ENCODE measurements at places on chromosomes 4 and X.

DNA sequence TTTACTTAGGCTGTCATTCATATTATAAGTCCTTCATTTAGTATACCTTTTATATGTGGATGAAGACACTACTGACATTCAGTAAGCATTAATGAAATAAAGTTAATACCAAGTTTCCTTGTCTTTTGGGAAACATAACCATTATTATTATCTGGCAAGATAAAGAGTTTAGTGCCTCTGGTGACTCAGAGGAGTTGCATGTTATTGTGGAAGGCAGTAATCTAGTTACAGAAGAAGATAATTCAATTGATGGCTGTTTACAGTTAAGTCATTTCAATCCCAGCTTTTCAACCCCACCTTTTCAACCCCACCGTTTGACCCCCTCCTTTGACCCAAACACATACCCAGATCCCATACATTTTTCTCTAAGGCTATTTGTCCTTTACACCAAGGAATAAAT, 143.8 kb downstream of the FANCB start:
- DNase-seq, result no peak

DNA sequence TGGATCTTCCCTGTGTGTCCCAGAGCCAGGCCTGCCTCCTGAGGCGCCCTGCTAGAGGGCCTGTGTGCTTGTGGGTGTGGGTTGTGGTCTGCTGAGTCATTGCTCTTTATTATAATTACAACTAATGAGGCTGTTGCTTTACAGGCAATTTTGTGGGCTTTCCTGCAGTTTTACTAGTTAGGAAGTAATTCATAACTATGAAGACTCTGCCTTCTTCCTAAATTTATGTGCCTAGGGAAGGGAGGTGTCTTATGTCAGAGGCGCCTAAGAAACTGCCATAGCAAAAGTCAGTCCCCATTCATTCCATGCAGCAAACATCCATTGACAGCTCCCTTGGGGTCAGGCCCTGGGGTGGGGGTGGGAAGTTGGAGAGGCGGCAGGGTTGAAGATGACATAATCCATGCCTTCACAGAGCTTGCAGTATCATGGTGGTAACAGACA, 359.2 kb downstream of the IDS start:
- no peak for DNase-seq

DNA sequence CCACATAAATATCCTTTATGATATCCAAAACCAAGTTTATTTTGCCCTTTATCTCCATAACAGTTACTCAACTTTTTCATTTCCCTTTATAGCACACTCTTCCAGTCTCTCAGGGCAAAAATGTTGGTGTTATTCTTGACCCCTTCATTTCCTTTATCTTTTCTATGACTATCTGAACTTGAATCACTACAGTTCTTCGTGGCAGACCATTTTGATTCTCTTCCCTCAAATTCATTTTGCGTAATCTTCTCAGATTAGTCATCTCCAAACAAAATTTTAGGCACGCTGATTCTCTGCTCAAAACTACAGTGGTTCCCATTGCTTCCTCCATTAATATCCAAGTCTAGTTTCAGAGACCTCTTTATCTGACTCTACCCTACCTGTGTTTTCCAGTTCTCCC, 26.1 kb downstream of the RUFY3 start:
- DNase-seq, result no peak

DNA sequence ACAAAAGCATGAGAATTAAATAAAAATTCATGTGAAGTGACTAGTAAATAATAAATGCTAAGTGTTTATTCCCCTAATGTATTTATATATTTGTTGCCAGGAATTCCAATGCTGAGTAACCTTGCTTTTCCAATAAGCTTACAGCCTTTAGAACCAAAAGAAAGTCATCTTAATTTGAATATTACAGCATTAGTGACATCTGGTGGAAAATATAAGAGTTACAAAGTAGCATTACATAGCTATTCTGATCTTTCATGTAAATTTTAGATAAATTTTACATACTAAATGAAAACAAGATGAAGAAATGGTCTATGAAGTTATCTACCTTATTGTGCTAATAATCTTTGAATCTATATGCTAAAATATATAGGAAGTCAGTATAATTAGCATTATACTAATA, 10.4 kb downstream of the MAD2L1 start:
- DNase-seq, result no peak

DNA sequence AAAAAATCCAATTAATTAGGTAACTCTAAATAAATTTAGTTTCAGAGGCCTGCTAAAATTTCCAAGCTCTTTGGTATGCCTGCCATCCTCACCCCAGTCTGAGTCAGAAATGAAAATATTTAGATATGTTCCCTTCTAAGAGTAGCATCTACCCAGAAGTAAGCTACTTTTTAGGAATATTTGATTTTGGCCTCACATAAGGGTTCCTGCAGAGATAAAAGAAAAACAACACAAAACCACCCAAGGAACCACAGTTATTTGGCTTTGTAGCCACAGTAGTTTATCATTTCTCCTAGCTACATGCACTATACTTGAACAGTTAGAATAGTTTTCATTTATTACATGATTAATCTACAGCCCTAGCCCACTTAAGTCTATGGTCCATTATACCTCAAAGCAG, 192.6 kb upstream of the FAM241A start:
- DNase-seq, result no peak

DNA sequence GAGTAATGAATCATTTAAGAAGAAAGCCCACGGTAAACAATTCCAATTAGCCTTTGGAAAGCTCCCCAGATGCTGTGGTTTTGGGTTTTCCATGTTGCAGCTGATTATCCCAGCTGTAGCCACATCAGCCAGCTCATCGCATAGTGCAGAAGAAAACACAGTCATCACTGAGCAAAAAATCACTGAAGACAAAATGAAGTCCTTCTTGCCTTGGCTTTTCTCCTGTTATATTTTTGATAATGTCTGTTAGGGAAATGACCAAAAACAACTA, 193.0 kb upstream of the C1QTNF7 start:
- no peak for DNase-seq

DNA sequence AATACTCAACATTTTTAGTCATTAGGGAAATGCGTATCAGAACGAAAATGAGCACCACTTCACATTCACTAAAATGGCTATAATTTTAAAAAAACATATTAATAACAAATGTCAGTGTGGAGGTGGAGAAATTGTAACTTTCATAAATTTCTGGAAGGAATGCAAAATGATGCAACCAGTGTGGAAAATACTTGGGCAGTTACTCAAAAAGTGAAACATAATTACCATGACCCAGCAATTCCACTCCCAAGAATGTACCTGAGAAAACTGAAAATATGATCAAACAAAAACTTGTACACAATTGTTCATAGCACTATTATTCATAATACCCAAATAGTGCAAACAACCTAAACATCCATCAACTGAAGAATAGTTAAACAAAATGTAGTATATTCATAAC, 76.1 kb upstream of the FAM241A start:
- DNase-seq, result no peak

GRCh38 chr4:17491196-17491595, 20.7 kb downstream of the QDPR start:
- no peak for DNase-seq

DNA sequence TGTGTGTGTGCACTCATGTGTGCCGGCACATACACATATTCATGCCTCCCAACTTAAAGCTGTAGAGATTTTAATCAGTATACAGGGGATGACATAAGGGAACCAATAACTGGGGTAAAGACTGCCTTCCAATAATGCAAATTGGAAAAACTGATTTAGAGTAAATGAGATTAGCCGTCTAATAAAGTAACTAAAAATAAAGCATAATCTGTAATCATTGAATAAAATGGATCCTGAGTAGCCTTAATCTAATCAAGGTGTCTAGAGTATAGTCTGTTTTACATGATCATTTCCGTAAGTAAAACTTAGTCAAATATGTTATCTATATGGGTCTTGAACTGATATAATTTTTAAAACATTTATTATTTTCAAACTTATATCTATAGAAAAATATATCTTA, 925.8 kb downstream of the FSTL5 start:
- DNase-seq, result no peak

- no peak for DNase-seq
Measured at GRCh38 chr4:57137261-57137660, 27.1 kb upstream of the IGFBP7 start.

Data from thymus (tissue), 14 donors.